SJCRH30 (cell line): ENCODE measurements at places on chromosomes 7 and 10. TPM values are rescaled to one million over a fixed set of nuclear protein-coding genes. Genes with fewer than 3 reads are reported as not detected.

Gene LAMB4
- total RNA-seq = not detected in 2 replicates

DNA sequence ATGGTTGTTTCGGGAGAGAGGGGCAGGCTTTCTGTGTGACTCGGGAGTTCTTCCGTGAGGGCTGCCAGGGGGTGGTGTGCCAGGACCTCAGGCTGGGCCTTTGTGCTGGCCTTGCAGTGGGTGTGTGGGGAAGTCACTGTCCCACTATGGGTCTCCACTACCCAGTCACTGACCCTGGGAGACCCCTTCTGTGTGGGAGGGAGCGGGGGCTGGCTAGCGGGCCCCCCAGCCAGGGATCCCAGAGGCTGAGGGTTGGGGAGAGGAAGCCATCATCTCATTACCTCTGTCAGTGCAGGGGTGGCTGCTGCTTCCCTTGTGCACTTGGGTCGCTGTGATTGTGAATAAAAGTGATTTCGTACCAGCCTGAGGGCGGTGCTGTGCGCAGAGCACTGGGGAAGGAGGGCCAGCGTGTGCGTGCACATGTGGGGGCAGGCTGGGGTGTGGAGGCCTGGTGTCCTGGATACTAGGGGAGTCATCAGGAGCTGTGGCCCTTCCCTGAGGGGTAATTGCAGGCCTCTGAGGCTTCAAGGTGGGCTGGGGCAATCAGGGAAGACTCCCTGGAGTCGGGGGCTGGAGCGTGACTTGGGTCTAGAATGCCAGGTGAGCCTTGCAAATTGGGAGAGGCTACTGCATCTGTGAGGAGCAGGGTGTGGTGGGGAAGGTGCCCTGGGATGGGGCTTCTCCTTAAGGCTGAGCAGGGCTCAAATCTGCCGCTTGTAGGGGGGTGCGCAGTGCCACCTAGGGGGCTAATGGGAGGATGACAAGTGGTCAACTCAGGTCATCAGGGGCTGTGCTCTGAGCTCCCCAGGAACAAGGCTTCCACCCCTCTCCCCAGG is 98.9 kb downstream of the NEURL1 start:
- no peak overlapping the region for H3K4me3 ChIP-seq
- no peak overlapping the region for H3K27ac ChIP-seq
- peak; percentile 66 for DNase-seq
- H3K4me1 ChIP-seq = no peaks in the 10 kb centered on the region
- H3K36me3 ChIP-seq = no peaks in the 10 kb centered on the region
- H3K27me3 ChIP-seq = no peaks in the 10 kb centered on the region

DNA sequence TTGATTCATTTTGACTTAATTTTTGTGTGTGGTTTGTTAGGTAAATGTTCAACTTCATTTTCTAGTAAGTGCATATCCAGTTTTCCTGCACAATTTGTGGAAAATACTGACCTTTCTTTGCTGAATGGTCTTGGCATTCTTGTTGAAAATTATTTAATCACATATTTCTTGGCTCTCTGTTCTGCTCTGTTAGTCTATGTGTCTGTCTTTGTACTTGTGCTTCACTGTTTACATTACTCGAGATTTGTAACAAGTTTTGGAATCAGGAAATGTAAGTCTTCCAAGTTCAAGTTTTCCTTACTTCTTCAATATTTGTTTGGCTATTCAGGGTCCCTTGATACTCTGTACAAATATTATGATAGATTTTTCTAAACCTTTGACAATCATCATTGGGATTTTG is 838.2 kb upstream of the POM121L12 start:
- no peaks in the 10 kb centered on the region for H3K4me1 ChIP-seq
- DNase-seq = no peak
- no peak overlapping the region for H3K4me3 ChIP-seq

DNA sequence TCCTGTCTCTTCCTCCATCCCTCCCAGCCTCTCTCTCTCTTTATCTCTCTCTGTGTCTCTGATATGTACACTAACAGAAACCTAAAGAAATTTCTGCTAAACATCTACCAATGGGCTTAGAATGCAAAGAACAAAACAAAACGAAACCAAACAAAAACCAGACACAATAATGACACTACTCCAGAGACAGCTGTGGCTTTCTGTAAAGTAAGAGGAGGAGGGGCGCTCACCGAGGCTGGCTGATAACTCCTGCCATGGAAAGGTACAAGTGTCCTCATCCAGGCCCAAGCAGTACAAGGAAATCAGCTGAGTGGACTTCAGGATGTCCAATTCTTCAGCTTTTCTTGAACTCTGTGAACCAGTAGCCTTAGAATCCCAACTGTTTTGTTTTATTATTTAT is 70.4 kb upstream of the FZD8 start:
- peak overlapping the region; percentile 50 for H3K4me3 ChIP-seq
- H3K36me3 ChIP-seq = no peaks in the 10 kb centered on the region
- peak overlapping the region; percentile 68 for H3K27ac ChIP-seq
- DNase-seq = peak; percentile 65
- H3K27me3 ChIP-seq = no peaks in the 10 kb centered on the region
- peaks cover 22% of the 10 kb centered on the region for H3K4me1 ChIP-seq

DNA sequence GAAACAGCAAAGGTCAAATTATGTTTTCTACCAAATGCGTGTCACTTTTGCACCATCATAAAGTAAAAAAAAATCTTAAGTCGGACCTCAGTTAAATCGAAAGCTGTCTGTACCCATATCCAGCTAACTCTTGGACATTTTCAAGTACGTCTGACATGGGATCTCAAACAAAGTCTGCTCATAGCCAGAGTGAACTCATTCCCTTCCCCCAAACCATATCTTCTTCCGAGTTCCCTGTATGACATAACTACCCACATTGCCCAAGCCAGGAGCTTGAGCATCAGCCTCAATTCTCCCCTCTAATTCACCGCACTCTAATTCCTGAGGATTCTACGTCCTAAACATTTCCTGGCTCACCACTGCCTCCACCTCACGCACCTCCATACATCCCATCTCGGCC is 44.8 kb upstream of the TARP start:
- no peaks in the 10 kb centered on the region for H3K36me3 ChIP-seq
- no peaks in the 10 kb centered on the region for H3K27me3 ChIP-seq
- no peak overlapping the region for H3K4me3 ChIP-seq
- peak overlapping the region; percentile 31; the same call in 1 of the 2 replicates for H3K27ac ChIP-seq
- no peak for DNase-seq
- peaks cover 21% of the 10 kb centered on the region for H3K4me1 ChIP-seq

DNA sequence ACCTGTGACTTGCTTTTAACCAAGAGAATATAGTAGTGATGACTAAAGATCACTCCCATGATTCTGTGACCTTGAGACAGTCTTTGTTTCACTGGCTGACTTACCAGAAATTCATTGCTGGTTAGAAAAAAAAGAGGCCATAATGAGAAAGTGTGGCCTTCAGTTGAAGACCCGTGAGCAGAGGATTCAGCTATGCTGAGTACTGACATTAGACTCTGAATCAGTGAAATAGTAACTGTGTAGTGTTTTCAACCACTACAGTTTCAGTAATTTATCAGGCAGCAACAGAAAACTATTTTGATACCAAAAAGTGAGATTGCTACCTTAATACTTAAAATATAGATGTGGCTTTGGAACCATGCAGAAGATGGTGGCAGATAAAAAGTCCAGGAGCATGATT is 298.0 kb upstream of the KCND2 start:
- H3K36me3 ChIP-seq = no peaks in the 10 kb centered on the region
- H3K4me3 ChIP-seq = no peak overlapping the region
- H3K27me3 ChIP-seq = no peaks in the 10 kb centered on the region
- H3K27ac ChIP-seq = no peak overlapping the region
- DNase-seq = no peak

GRCh38 chr10:76723844-76724243 is 913.8 kb downstream of the KCNMA1 start:
- no peak overlapping the region for H3K4me3 ChIP-seq
- no peaks in the 10 kb centered on the region for H3K4me1 ChIP-seq
- no peak for DNase-seq
- H3K27me3 ChIP-seq = no peaks in the 10 kb centered on the region
- no peak overlapping the region for H3K27ac ChIP-seq

GRCh38 chr10:114822444-114823076 is 980 bp downstream of the FHIP2A start:
- no peaks in the 10 kb centered on the region for H3K4me1 ChIP-seq
- peak overlapping the region; percentile 100 for H3K4me3 ChIP-seq
- no peaks in the 10 kb centered on the region for H3K36me3 ChIP-seq
- H3K27ac ChIP-seq = peak overlapping the region; percentile 60
- peak; percentile 29 for DNase-seq

DNA sequence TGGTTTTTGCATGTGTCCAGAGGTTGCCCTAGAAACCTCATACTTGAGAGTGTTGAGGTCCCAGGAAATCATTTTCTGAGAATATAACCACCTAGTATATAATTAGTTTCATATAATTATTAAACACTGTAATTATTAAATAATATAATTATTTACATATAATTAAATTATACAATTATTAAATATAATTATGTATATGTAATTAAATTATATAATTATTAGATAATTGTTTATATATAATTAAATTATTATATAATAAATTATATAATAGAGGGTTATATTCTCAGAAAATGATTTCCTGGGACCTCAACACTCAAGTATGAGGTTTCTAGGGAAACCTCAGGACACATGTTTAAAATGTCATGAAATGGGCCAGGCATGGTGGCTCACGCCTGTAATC is 27.6 kb downstream of the SCRN1 start:
- DNase-seq = no peak
- H3K4me3 ChIP-seq = no peak overlapping the region
- peaks cover 68% of the 10 kb centered on the region for H3K36me3 ChIP-seq
- no peaks in the 10 kb centered on the region for H3K4me1 ChIP-seq
- H3K27ac ChIP-seq = no peak overlapping the region

DNA sequence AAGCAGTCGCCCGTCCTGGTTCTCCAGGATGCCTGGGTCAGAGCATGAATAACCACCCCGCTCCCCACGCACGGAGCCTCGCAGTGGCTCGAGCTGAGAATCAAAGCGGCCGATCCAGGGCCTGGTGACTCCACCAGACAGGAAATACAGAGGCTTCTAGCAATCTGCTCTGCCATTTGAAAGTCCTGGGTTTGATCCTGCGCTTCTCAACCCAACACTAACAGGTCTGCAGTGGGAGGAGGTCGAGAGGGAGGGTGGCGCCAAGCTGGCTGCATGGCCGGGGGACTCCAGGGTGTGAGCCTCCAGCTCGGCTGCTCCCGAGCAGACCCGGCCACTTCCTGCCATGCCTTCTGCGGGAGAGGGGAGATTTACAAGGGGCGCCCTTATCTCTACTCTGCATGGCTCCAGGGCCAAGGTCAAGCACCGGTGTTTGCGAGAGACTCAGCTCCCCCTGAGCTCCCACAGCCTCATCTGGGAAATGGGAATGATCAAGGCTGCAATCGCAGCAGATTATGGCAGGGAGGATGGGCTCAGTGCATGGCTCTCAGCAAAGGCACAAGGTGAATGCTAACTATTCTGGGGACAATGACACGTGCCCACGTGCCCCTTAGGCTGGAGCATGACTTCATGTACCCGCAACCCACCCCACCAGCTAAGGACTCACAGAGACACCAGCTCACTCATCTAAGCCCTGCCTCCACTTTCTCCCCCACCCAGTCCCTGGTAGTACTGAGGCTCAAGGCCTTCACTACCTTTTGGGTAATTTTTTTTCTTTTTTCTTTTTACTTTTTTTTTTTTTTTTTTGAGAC is 73.9 kb upstream of the TNRC18 start:
- DNase-seq = no peak
- no peak overlapping the region for H3K27ac ChIP-seq
- H3K4me3 ChIP-seq = no peak overlapping the region
- H3K27me3 ChIP-seq = no peaks in the 10 kb centered on the region
- H3K4me1 ChIP-seq = no peaks in the 10 kb centered on the region; the same call in 1 of the 2 replicates
- peaks cover 24% of the 10 kb centered on the region for H3K36me3 ChIP-seq
